ENCODE measurements at places on chromosomes 2 and 18.

DNA sequence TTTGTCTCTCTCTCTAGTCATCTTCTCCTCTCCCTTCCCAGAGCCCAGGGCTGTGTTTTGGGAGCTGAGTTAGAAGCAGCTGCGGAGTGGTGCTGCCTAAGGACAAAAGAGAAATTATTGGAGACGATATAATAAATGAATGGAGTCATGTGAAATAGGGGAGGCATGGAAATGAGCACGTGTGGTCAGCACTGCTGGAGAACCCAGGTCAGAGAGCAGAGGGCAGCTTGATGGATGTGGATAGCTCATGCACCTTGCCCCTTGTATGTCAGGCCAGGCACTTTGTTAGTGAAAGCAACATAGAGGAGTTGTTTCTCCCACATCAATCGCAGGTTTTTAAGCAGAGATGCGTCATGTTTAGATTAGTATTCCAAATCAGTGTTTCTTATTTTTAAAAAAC is 15.7 kb downstream of the TTR start:
- DNase-seq = no peak

GRCh38 chr2:8448824-8449556 is 232.9 kb upstream of the ID2 start:
- no peak for DNase-seq

DNA sequence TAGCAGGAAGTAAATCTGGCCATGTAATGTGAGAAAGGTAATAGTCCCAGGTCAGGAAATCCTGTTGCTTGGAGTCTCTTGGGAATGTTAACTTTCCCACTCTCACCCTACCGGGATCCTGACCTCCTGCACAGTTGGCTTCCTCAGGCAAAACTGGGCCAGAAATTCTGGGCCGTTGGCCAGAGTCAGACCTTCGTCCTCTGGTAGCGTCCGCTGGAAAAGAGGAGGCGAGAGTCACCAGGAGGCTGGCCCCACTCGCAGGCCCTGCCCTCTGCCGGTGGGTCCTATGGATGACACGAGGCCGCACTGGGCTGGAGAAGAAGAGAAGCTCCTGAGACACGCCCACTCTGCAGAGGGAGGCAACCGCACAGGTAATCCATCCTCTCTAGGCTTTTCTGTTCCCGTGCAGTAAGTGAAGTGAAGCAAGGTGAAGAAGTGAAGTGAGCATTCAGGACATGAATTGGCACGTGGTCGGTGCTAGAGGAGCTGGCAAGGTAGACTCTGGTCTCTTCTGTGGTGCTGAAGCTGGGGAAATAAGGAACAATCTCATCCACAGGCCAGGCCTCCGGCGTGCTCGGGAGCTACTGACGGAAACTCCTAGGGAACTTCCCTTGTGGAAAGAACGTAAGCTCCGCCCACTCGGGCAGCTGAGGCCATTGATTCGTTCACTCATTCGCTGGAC is 182.7 kb upstream of the GLI2 start:
- peak; percentile 40 for DNase-seq

GRCh38 chr2:191691016-191691735 is 13.2 kb downstream of the NABP1 start:
- DNase-seq = no peak

DNA sequence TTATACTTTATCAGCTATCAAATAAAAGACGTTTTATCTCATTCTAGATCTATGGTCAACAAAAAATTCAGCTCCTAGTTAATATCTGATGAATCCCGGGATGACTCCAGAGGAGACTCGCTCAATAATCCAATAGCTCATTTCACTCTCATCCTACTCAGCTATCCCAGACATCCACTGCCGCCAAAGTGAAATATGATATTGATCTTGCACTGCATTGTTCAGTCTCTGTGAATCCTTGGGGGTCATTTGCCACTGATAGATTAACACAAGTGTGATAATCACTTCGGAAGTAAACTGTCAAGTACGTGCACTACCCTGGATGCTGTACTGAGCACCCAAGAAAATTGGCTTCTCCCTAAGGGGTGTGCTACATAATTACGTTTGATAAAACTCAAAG is 249.1 kb downstream of the SUCLG1 start:
- DNase-seq = no peak

- DNase-seq = no peak
Measured at GRCh38 chr2:112029164-112029563, 25.9 kb upstream of the TMEM87B start.

DNA sequence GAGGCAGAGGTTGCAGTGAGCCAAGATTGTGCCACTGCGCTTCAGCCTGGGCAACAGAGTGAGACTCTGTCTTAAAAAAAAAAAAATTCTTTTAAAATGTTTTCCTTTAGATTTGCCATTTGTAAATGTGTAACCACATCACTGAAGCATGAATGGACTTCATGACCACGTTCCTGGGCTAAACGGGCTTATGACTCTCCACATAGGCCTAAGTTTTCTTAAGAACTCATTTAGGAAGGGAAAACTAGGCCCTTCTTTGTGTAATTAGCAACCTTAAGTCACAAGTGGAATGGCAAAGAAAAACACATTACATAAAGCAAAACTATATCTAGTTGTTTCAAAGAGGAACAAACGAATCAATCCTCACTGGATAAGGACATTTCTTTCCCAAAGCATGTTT is 99.5 kb downstream of the MEIS1 start:
- DNase-seq = no peak

Measured in thoracic aorta (tissue), 2 donors.